ENCODE measurements at places on chromosomes 3 and 15.

GRCh38 chr3:33704891-33705290 lies 13.2 kb downstream of the CLASP2 start:
- no peak for DNase-seq
- H3K36me3 ChIP-seq = peaks cover 14% of the 10 kb centered on the region
- no peak overlapping the region for H3K27ac ChIP-seq
- no peaks in the 10 kb centered on the region for H3K4me1 ChIP-seq

DNA sequence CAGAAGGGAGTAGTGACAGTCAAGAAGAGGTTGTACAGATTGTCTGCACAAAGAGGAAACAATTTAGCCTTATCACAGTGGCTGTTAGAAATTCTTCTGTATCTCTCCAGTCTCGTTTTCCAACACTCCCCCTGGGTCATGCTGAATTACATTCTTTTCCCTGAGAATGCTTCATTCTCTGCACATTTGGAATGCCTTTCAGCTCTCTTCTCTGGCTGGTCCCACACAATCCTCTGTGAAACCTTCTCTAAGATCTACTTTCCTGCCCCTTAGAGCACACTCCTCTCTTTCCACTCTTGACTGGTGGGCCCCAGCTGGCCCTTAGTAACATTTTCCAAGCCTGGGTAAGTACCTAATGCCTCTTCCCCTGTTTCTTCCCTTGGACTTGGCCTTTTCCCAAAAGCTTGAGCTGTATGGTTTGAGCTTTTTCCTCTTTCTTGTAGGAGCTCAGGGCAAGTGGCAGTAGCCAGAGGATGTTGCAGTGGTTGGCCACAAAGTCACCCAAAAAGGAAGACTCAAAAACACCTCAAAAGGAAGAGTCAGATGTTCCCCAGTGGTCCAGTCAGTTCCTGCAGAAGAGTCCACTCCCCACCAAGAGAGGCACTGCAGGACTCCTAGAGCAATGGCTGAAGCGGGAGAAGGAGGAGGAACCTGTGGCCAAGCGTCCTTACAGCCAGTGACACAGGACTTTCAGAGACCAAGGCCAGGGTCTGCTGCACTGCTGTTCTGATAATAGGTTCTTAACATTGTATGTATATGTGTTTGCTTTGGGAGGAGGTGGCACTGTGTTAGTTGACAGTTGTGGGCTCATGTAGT lies 25.7 kb downstream of the HMCES start:
- H3K27ac ChIP-seq = peak overlapping the region; percentile 21
- no peaks in the 10 kb centered on the region for H3K27me3 ChIP-seq
- H3K36me3 ChIP-seq = peaks cover 30% of the 10 kb centered on the region

DNA sequence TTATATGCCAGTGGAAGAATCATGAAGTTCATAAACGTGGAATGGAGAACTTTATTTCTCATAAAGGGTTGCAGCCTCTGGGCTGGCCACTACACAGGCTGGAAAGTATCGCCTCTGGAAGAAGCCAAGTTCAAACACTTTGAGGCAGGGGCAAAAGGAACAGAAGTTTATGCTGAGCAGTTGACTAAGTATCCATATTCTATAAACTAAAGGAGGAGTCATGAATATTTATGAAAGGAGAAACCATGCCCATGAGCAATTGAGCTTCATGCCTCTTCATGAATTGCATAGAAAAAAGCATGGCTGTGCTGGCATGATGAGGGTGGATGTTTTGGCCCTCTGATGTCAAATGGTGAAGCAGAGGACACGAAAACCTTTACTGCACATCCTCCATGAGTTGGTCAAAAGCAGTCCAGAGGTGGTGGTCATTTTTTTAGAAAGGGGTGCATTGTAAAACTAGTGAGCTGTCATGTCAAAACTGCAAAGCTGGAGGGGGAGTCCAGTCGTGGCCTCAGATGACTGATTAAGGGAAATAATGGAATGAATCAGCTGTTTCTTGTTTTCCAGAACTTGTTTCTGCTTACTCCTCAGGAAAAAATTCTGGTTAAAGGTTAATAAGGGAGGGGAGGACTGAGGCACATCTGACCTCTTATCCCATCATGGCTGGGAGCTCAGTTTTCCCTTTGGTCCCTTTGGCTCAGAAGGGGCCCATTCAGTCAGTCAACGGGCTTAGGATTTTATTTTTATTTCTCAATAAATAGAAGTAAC lies 276.7 kb downstream of the CHL1 start:
- no peaks in the 10 kb centered on the region for H3K4me1 ChIP-seq
- DNase-seq = no peak
- no peaks in the 10 kb centered on the region for H3K27me3 ChIP-seq
- H3K4me3 ChIP-seq = no peak overlapping the region
- H3K27ac ChIP-seq = no peak overlapping the region

DNA sequence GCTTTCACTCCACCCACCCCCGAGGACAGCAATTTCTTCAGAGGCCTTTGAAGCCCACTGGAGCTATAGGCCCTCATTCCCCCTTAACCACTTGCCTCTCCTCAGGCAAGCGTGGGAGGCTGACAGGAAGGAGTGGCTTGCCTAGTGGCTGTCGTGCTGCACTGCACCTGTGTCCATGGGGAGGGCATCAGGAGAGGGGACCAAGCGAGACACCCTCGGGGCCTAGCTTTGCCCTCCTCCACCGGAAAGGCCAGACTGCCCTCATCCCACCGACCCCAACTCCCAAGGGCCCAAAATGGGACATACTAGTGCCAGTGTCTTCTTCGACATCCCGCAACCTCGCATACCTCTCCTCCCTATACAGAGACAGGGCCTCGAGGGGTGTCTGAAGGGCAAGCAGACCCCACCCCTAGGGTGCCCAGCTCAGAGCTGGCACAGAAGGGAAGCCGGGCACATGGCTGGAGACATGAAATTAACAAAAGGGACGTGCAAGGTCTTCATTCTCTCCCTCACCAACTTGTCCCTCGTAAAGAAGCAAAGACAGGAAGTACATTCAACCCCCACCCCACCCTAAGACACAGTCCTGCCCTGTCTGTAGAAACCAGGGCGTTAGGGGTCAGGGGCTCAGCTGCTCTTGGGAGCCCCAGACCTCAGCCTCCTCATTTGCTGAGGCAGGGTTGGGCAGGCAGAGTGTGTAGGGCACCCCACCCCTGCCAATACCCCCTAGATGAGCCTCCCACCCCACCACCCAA lies 24.3 kb downstream of the VIPR1 start:
- no peak overlapping the region for H3K4me3 ChIP-seq
- H3K4me1 ChIP-seq = peaks cover 11% of the 10 kb centered on the region
- no peak overlapping the region for H3K27ac ChIP-seq
- H3K36me3 ChIP-seq = no peaks in the 10 kb centered on the region
- peaks cover 38% of the 10 kb centered on the region for H3K27me3 ChIP-seq
- DNase-seq = peak; percentile 56

DNA sequence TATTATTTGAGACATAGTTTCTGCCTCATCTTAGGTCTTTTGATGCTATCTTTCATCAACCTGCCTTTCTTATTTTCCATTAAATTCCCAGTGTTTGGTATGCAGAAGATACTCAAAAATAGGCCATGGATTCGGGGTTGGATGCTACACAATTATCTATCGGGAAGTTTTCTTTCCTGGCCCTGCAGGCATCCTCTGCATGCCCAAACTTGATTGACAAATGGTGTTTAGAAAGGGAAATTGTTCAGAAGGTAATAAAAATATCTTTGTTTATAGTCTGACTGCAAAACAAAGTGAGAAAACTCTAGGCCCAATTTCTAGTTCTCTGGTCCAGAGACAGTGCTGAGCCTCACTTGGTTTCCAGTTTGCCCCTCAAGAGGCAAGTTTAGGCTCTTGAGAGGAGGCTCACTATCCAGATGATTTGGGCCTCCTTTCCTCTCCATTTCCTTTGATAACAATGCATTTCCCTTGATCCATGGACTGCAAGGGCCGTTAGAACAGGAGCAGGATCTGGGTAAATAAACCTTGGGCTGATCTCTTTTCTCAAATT lies 157.1 kb upstream of the DPH6 start:
- H3K27me3 ChIP-seq = no peaks in the 10 kb centered on the region
- peaks cover 13% of the 10 kb centered on the region for H3K4me1 ChIP-seq
- DNase-seq = no peak
- H3K4me3 ChIP-seq = no peak overlapping the region

DNA sequence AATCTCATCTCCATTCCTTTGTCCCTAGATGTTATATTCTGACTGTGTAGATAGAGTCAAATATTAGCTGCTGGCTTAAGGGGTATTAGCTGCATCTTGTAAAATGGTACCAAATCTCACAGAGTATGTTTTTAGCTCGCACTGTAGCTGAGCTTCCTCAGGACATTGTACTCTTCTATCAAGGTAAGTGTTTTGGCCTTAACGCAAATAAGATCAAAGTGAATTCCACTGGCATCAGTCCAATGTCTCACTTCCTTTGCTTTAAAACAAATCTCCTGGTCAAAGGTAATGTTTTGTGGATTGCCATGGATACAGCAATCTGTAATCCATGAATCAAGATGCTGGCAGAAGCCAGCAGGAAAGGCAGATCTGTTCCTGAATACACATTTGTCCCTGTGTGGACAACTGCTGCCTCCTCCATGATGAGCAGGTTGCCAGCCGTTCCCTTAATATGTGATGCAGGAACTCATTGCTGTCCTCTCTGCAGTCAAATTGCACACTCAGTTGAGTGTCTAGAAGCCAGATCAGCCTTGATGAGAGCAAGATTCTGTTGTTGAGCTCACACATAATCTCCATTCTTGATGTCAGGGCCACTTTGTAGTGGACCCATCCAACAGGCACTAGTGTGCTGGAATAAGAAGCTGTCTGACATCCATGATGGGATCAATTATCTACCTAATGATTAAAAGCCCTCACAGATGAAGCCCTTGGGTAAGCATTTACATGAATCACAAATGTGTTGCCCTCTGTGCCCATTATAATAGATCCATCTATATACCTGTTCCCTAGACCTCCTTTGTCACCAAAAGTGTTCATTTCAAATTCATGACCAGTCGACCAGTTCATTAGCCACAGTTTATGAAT lies 96.6 kb upstream of the AGTR1 start:
- no peak overlapping the region for H3K4me3 ChIP-seq
- no peak overlapping the region for H3K27ac ChIP-seq
- H3K4me1 ChIP-seq = no peaks in the 10 kb centered on the region
- H3K27me3 ChIP-seq = no peaks in the 10 kb centered on the region

GRCh38 chr3:30504939-30505338 lies 101.5 kb upstream of the TGFBR2 start:
- H3K27me3 ChIP-seq = no peaks in the 10 kb centered on the region
- no peak for DNase-seq
- no peaks in the 10 kb centered on the region for H3K4me1 ChIP-seq
- no peak overlapping the region for H3K4me3 ChIP-seq
- no peaks in the 10 kb centered on the region for H3K36me3 ChIP-seq

DNA sequence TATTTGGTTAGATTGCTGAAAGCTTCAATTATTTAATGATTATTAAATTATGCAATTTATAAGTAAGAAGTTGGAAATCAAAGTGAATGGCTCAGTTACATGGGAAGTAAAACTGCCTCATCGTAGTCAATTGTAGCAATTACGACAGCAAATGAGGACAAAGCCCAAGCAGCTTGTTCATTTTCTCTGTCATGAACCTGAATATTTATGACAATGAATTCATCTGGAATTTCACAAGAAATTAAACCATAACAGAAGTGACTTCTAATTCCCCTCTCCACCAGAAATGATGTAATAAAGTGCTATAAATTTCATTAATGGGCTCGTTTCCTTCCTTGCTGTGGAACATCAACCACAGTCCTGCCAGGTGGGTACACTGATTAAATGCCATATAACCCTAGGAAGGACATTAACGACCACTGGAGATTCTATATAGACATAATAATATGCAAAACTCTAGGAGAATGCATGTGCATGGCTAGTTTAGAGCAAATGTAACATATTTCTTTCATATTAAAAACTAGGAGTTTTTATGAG lies 273.8 kb upstream of the DCBLD2 start:
- no peaks in the 10 kb centered on the region for H3K36me3 ChIP-seq
- H3K4me1 ChIP-seq = no peaks in the 10 kb centered on the region
- H3K27ac ChIP-seq = no peak overlapping the region

GRCh38 chr15:42373274-42373673 lies 14.0 kb downstream of the CAPN3 start:
- DNase-seq = no peak
- no peaks in the 10 kb centered on the region for H3K4me1 ChIP-seq
- H3K36me3 ChIP-seq = no peaks in the 10 kb centered on the region
- no peaks in the 10 kb centered on the region for H3K27me3 ChIP-seq
- H3K27ac ChIP-seq = no peak overlapping the region
- H3K4me3 ChIP-seq = no peak overlapping the region

- no peak overlapping the region for H3K27ac ChIP-seq
- no peaks in the 10 kb centered on the region for H3K27me3 ChIP-seq
- H3K4me1 ChIP-seq = no peaks in the 10 kb centered on the region
These were observed 183.8 kb upstream of the TBL1XR1 start for GRCh38 chr3:177381070-177381469.

Data from K562 (cell line).